ENCODE measurements at places on chromosomes 11 and 22.

- no peak for DNase-seq
Measured at GRCh38 chr11:3218483-3219280, at the start of gene MRGPRG. TSS of gene MRGPRG (minus strand) at chr11:3218813. CDS start at chr11:3218813, 0 bp downstream.

- no peak for DNase-seq
Measured at GRCh38 chr11:30533445-30533947, 52.7 kb downstream of the MPPED2 start.

DNA sequence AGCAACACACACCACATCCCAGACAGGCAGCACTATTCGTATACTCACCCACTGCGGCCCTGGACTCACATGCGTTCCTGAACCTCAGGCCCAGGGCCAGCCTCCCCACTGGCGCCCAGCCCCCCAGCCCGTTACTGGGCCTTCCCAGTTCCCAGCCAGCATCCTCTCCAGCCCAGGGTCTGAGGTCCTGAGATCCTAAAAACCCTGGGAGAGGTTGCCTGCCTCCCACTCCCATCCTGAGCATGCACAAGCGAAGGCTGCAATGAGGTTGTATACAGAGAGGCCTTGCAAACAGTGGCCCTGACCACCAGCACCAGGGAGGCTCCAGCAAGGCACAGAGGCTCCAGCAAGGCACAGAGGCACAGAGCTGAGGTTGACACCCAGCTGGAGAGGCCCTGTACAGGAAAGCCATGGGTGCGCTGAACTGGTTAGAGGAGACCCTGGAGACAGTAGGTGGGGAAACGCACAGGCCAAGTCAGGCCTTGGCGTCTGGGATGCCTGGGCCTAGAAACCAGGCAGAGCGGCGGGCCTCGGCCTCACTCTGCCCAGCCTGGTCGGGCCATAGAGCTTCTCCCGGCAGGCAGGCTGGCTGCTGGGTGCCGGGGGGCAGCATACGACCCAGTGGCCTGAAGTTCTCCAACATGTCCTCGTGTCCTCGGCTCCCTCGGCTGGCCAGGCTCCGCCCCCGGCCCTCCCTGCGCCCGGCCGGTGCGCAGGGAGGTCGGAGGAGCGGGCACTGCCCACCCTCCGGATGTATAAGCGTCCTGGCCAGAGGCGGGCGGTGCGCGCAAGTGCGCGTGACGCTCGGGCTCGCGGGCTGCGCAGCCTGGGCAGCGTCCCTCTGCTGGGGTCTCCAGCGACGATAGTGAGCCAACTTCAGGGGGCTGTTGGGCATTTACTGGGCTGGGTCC, 2.3 kb upstream of the TBX1 start:
- no peak for DNase-seq

GRCh38 chr11:27004103-27004502, 10.2 kb downstream of the FIBIN start:
- peak; percentile 23 for DNase-seq

- no peak for DNase-seq
Measured at GRCh38 chr22:28016781-28017557, 97.9 kb upstream of the PITPNB start.

GRCh38 chr22:26592421-26592891, 2.5 kb upstream of the TPST2 start:
- DNase-seq, result no peak

- DNase-seq, result no peak
Measured at GRCh38 chr11:15730263-15730994, 615.7 kb downstream of the INSC start.

- DNase-seq, result no peak
Measured at GRCh38 chr11:47863898-47864430, 15.8 kb upstream of the NUP160 start.

GRCh38 chr11:102459393-102459792, 6.8 kb upstream of the TMEM123 start:
- no peak for DNase-seq

GRCh38 chr11:33454264-33454663, 197.1 kb downstream of the HIPK3 start:
- no peak for DNase-seq

DNA sequence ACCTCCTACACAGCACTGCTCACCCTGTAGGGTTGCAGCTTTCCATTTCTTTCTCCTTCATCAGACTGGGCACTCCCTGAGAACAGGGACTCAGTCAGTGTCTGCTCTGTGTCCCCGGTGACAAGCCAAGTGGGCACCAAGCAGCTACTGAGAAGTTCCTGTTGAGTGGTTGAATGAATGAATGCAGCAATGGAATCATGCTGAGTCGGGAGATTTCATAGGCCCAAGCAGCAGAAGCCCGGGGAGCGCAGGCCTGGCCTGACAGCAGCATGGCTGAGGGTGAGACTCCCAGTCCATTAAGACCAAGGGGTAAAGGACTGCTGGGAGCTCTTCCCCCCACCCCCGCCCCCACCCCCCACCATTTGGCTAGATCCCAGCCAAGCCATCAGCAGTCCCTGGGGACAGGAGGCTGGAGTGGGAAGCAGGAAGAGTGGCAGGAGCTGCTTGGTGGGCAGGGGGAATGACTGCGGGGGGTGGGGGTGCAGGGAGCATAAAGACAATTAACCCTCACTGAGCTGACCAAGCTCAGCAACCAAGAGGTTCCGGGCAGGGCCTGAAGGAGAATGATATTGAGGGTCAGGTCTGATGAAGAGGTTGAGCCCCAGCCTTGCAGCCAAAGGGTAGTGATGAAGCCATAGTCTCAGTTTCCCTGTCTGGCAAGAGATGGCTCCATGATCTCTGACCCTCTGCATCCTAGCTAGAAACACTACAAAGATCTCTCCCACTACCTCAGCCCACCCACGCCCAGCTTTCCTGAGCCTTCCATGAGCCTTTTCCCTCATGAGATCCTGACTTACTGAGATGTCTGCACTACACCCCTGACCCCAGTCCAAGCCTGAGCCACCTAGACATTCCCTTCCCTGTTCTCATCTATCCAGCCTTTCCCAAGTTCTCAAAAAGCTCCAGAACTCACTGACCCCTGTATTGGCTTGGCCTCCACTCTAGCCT, 2.8 kb downstream of the PDE2A start:
- DNase-seq, result no peak

- peak; percentile 8 for DNase-seq
Measured at GRCh38 chr11:76672431-76673175, 2.1 kb upstream of the LRRC32 start.
